ENCODE measurements at places on chromosomes 1 and 21.
A peak's percentile ranks its signal among the peaks of the same experiment; 100 is the strongest.

DNA sequence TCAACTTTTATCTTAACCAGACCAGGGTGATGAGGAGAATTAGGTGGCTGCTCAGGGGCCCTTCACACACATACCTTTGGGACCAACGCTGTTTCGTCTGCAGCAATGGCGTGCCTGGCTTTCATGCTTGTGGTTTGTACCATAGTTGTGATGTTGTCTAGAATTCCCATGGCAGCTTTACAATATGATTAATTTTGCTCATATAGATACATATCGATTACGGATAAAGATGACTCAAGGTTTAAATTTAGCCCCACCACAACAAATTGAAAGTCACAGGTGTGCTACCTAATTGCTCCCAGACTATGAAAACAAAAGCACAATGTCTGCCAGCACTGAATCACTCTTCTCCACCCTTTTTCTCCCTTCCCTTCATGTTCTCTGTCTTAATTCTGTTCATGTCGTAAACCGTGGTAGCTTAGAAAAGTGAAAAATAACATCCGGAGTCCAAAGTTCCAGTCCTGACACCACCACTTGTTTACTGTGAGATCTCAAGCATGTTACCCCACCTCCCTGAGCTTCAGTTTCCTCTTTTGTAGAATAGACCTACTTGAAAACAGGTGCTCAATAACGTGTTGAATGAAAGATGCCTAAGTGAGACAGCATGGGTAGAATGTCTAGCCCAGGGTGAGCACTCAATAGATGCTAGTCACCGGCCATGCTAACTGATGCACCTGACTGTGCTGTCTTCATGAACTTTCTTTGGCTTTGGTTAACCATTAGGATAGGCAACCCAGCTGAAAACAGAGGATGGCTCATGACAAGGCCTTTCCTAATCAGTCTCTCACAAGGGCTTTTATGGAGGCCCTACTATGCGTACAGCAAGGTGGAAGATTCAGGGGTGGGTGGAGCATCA is 22.1 kb upstream of the JUN start:
- DNase-seq: no peak

GRCh38 chr1:237875291-237875690 is 15.4 kb downstream of the ZP4 start:
- no peak for DNase-seq

DNA sequence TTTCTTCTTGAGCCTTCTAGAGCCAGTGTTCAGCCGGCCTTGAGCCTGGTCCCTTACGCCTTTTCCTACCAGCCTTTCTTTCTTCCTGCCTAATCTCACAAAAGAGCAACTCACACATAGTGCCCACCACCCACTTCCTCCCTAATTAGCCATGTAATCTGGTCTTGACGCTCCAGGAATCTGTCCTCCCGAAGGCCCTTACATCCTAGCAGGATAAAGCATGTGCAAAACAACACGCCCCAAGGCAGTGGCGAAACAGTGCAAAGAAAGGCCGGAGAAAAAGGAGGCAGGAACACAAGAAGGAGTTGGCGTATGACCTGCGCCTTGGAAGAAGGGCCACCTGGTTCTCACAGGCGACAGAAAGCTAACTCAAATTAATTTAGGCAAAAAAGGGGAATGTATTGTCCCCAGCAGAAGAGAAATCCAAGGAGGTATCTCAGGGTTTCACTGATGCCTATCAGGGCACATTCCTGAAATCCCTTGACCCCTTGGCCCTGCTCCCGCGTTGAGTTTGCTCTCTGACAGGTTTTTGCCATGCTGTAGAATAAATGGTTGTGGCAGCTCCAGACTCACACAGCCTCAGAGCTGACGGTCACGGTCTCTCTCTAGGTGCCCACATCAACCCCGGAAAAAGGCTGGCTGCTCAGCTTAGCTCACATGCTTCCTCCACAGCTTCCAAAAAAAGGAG is 79.0 kb downstream of the ZNF281 start:
- no peak for DNase-seq

GRCh38 chr1:2591233-2591580 is 4.6 kb downstream of the PRXL2B start:
- no peak for DNase-seq

- no peak for DNase-seq
Measured at GRCh38 chr1:2529784-2530512, at the start of gene HES5. TSS of gene HES5 (minus strand) at chr1:2530263. CDS start at chr1:2530164, 99 bp downstream.

GRCh38 chr1:3174487-3175247 is 105.7 kb downstream of the PRDM16 start:
- DNase-seq: peak; percentile 63

- DNase-seq: no peak
Measured at GRCh38 chr1:154386643-154387352, 18.3 kb upstream of the IL6R start.

DNA sequence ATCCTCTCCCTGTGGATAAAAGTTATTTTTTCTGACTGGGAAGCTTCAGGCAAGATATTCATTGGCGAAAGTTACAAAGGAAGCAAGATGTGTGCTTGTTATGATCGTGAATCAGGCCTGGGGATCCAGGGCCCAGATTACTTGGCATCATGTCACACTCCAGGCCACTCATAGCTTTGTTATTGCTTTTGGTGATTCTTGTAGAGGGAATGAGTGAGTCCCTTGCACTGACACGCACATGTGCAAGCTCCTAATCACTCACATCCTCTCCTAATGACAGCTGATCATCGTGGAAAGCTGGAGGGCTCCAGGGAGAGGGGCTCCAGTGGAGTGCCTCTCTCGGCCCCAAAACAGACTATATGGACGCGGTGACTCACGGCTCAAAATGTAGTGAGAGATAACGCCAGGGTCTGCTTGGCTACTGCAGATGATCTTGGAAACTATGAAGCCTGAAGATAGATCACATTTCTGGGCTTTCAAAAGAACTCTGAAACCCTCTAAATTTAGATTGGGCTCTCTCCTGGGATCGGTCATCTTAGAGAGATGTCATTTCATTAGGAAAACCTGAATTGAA is 481.1 kb upstream of the USP24 start:
- DNase-seq: peak; percentile 63

DNA sequence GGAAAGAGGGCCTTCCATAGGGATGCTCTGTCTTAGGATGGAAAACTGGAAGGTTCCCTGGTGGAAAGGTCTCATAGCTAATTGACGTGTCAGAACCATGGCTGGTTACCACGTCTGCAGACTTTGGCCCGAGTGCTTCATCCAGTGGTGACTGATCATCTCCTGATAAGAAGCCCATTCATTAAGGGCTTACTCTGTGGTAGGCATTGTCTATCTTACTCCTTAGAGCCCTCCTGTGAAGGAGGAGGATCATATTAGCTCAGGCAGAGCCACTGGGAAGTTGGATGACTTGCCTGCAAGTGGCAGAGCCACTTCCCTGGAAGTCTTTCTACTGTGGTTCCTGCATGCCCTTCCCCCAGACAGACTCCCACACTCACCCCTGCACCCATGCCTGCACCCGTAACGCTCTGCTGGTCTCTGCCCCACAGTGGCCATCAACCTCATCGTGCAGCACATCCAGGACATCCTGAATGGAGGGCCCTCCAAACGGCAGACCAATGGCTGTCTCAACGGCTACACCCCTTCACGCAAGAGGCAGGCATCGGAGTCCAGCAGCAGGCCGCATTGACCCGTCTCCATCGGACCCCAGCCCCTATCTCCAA is 79.9 kb downstream of the UCK2 start:
- DNase-seq: no peak

DNA sequence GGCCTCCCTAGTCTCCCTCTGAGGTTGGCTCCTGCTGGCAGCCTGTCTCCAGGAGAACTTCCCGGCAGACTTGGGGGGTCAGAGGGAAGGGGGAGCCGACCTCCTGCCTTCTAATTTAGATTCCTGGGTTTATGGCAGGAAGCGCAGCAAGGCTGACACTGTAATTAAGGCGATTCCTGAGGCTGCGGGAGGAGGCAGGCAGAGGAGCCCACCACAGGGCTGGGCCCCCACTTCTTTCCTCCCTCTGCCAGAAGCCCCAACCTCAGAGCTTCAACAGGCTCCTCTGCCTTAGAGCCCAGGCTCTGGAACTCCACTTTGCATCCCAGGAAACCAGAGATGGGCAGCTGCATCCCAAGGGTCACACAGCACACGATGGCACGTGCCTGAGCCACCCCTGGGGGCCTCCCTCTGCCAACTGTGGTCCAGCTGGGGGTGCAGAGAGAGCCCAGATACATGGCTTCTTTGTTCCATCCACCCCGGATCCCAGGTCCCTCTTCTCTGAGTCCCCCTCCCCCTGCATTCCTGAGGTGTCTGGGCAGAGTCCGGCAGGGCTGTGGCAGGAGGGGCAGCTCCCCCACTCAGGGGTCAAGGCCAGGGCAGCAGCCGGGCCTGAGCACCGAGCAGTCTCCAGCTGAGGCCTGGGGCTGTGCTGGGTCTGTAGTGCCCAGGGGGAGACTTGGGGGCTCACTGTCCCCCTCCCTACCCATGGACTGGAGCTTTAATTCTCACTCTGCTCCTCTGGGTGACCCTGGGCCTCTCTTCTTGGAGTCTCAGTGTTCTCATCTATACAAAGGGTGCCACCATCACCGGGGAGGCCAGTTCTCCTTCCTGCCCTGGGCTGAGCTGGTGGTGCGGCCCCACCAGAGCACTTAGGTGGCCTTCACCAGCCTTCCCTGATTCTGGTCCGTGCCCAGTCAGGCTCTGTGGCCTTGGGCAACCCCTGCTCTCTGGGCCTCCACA is 39.4 kb upstream of the FAM131C start:
- DNase-seq: no peak

GRCh38 chr1:164325786-164326185 is 233.2 kb upstream of the PBX1 start:
- no peak for DNase-seq

GRCh38 chr1:223720971-223721591 is 8.7 kb downstream of the CAPN2 start:
- DNase-seq: no peak

DNA sequence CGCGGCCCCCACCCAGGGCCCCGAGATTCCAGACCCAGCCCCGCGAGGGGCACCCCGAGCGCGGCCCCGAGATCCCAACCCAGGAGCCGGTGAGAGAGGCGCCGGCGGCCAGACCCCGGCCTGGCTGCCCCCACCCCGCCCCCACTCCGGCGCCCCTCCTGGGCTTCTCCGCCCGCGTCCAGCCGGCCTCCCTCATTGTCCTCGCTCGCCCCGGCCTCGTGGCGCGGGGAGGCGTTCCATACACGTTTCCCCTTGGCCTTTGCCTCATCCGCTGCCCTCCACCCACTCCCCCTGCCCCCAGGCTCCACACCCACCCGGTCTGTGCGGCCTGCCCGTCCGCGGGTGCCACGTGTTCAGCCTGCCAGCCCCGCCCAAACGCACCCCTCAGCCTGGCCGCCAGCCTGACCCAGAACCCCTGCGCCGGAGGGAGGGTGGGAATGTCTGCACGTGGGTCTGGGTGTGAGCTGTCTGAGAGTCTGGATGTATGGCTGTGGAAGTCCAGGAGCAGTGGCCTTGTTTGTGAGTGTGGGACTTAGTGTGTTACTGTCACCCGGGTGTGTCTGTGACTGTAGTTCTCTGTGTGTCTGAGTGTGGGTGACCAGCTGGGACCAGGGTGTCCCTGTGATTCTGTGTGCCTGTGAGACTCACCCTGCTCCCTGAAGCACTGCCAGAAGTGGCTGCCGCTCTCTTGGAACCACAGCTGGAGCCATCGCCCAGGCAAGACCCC is 681 bp downstream of the B4GALT2 start:
- no peak for DNase-seq

- DNase-seq: no peak
Measured at GRCh38 chr1:185914089-185914488, 179.9 kb downstream of the HMCN1 start.

DNA sequence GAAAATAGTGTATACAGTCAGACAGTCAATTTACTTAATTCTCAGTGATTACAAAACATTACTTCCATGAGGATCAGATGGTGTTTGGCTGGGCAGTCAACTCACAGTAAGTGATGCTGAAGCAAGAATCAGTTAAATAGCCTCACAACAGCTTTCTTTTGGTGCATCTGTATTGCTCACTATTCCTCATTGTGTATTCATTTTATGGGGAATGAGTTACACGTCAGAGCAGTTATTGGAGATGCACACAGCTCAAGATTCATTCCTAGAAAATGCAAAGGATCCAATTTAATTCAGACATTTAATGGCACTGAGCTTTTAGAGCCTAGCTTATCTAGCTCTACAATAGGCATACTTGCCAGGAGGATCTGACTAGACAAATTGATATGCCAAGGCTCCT is 150.6 kb downstream of the HS2ST1 start:
- no peak for DNase-seq

GRCh38 chr1:198556971-198557370 is 16.5 kb upstream of the ATP6V1G3 start:
- no peak for DNase-seq

DNA sequence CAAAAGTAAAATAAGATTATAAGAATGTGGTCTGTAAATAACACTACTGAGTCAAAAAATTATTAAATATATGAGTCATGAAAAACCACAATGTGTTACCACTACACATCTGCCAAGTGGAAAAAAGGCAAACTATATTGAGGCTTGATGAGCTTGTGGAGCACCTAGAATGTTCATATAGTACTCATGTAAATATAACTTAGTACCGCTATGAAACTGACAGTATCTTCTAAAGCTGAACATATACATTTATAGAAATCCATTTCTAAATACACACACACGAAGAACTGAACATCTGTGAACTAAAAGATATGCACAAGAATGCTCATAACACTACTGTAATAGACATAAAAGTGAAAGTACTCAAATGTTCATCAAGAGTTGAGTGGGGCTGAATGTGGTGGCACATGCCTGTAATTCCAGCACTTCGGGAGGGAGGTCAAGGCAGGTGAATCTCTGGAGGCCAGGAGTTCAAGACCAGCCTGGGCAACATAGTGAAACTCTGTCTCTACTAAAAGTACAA is 18.5 kb upstream of the GBP3 start:
- DNase-seq: no peak

DNA sequence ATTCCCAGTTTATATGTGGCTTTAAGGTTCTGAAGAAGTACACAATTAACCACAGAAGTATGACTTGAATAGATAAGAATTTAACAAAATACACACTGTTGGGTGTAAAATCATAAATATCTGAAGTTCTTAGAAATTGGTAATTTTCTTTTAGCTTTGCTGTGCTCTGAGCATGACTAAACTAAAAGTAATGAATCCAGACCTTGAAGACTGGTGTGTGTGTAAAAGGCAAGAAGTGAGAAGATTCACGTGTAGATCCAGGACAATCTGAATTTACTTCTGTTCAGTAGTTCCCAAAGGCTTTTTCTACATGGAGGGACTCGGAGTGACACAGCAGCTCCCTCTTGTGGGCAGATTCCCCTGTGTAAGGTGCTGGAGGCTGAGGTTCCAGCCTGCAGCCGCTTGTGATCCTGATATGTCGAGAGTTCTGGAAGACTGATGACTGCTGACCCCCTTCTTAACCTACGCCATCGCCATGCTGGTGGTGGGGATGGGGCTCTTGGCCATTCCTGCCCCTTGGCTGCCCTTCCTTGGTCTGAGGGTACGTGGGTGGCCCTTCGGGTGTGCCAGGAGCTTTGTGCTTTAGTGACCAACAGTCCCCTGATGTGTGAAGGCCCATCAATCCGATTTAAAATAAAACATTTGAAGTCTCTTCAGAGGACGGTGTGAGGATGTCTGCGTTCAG is 62.7 kb downstream of the ADARB1 start:
- DNase-seq: peak; percentile 75

All from fibroblast of the conjunctiva (primary cell).